ENCODE measurements at places on chromosomes 7 and 10. TPM values are rescaled to one million over a fixed set of nuclear protein-coding genes. Genes with fewer than 3 reads are reported as not detected.

The ENO4 gene
- 1.2 TPM for total RNA-seq

The EPHA1 gene
- total RNA-seq = 0.22 TPM

The LRRD1 gene
- not detected for total RNA-seq

The LRRC18 gene
- total RNA-seq = not detected

The VIPR2 gene
- 2.0 TPM for total RNA-seq

The TMEM178B gene
- 1.1 TPM for total RNA-seq

The FAM131B gene
- total RNA-seq = 2.6 TPM
